ENCODE measurements at places on chromosomes 5 and 9. TPM values are rescaled to one million over a fixed set of nuclear protein-coding genes. Genes with fewer than 3 reads are reported as not detected.

GRCh38 chr5:56147106-56147505 is 86.0 kb downstream of the ANKRD55 start:
- no peak for DNase-seq

GRCh38 chr5:137315109-137315508 is 184.0 kb downstream of the SPOCK1 start:
- peak; percentile 6 for DNase-seq

GRCh38 chr9:77988630-77989029 is 43.0 kb downstream of the GNAQ start:
- no peak for DNase-seq

The SAPCD2 gene
- total RNA-seq = 1.6 TPM

The MARCOL gene
- total RNA-seq = not detected

- DNase-seq = no peak
These were observed 5.1 kb upstream of the GNPDA1 start for GRCh38 chr5:142017832-142018427.

DNA sequence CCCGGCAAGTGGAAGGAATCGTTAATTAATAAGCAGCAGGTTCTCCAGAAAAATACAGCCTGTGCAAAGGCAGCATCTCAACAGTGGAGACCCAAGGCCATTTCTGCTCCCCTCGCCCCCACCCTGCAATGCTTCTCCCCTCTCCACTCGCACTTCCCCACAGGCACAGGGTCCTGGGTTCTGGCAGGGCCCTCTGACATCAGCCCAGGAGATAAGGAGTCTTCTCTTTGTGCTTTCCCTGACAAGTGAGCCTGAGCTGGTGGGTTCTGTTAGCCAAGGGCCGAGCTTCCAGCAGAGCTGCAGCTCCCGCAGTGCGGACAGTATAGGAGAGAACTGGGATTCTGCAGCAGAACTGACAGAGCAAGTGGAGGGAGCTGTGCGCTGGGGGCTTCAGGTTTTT is 257.5 kb downstream of the NSG2 start:
- no peak for DNase-seq
